NCI-H510A treated with DMSO at 0.1 percent for 48 hours (cell line): ENCODE measurements at places on chromosomes 4 and X.

DNA sequence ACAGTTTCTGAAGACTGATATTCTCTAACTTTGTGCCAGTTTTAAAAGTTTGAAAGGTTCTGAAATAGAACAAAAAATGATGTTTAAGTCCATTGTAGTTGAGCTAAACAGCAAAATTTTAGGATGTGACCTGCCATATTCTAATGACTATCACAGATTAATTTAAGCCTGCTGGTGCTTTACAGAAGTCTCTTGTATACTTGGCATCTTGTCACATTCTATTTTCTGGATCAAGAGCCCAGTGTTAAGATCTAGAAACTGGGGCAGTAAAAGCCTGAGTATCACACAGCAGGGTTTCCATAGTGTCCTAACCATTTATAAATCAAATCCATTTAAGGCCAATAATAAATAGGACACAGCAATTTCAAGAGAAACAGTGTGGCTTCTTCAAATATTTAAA lies 12.4 kb downstream of the FSTL5 start:
- DNase-seq, result no peak

DNA sequence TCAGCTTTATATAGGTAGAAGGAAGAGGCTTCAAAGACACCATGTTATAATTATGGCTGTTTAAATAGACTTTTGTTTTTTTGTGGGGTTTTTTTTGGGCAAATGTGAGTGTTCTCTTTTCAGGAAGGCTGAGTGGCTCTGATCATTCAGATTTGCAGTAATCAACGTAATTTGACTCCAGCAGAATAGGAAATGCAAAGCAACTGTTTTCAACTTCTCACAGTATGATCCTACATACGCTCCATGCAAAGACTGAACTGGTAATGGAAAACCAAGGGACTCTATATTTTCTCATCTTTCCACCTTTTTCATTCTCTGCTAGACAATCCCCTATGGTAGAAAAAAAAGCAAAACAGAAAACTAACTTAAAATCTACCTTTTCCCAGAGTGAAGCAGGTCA lies 10.8 kb downstream of the ADH1B start:
- no peak for DNase-seq

DNA sequence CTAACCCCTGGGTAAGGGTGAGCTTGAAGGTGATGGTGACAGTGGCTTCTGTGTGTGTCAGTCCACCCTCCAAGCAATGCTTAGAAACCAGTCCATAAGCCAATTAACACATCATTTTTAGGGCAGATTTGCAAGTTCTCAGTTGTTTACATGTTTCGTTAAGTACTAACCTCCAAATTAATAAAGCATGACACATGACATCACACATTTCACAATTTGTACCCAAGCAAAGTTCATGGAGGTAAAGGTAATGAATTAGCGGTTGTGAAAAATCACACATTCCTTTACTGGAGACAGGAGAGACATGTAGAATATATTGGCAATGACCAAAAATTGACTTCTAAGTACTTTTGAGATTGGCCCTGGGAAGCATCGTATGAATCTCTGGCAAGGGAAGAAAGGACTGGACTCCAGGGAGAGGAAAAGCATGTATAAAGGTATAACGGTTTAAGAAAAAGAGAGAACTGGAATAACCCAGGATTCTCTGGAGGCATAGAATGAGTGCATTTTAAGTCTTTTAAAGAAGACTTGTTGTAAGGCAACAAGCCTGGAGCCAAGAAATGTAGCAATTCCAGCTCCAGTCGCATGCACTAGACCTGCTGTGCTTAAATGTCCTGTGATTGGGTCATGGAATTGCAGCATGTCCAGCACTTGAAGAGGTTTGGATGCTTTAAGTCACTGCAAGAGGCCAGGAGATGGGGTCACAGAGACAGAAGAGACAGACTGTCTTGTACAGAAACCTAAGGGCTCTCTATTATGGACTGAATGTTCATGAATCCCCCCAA lies 34.1 kb downstream of the TRIM2 start:
- no peak for DNase-seq

- no peak for DNase-seq
Measured at GRCh38 chr4:163611182-163611581, 116.7 kb downstream of the TMA16 start.

DNA sequence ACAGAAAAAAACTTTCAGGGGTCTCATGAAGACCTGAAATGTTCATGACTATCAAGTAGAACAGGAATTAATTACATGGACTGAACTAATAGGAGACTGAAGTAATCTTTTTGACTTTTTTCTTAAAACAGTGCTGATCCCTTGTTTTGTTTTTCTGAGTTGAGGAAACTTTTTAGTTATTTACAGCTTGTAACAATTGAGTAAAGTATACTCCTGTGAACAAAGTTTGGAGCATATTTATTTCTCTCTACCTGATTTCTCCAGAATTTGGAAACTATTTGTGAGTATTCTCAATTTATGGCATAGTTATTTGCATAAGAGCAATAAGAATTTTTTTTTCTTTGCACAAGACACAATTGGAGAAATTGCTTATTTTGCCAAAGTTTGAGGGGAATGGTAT lies 64.8 kb downstream of the PCDH18 start:
- DNase-seq, result no peak

DNA sequence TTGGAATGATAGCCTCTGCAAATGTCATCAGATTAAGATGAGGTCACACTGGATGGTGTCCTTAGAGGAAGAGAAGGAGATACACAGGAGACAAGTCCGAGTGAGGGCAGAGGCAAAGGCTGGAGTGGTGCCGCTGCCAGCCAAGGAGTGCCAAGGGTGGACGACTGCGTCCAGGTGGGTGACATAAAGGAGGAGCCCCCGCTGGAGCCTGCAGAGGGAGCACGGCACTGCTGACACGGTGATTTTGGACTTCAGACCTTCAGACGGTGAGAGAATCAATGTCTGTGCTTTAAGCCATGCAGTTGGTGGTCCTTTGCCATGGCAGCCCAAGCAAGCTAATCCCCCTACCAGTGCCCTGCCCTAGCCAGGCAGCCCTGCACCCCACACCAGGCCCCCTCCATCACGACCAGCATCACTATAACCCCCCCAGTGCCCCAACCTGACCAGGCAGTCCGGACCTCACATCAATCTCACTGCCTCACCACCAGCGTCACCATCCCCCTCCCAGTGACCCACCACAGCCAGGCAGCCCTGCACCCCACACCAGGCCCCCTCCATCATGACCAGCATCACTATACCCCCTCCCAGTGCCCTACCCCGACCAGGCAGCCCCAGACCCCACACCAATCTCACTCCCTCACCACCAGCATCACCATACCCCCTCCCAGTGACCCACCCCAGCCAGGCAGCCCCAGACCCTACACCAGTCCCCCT lies 130.0 kb downstream of the HMX1 start:
- DNase-seq, result no peak

- peak; percentile 37 for DNase-seq
Measured at GRCh38 chr4:21768349-21769310, 179.9 kb downstream of the KCNIP4 start.

- DNase-seq, result no peak
Measured at GRCh38 chr4:37516057-37516775, 170.0 kb downstream of the RELL1 start.

DNA sequence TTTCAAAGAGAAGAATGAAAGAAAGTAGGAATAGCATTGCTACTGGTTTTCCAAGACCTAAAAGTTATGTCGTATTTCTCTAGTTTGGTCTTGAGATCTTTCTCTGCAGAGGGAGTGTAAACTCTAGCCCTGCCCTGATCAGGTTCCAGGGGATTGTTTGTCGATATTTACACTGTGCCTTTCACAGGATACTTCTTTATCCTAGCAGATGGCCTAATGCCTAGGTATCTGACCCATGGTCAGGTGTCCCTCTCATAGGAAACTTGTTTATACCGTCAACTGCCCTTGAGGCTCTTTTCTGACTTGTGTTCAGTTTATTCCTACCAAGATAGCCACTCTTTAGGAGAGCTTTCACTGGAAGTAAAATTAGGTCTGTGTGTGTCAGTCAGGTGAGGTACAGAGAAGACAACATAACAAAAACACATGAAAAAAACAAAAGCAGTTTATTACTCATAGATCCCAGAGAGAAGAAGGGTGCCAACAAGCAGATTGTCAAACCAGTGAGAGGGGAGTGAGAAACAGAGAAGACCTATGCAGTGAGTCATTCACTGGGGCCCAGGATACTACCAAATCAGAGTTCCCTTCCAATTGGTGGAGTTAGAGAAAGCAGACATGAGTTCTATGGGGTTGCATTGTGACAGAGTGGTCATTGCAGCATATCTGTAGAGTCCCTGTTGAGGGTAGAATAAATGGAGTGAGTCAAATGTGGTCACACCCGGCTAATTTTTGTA lies 40.6 kb upstream of the THOC2 start:
- DNase-seq, result no peak

GRCh38 chrX:106897259-106897658 lies 5.9 kb downstream of the RIPPLY1 start:
- DNase-seq, result no peak
